ENCODE measurements at places on chromosomes 13 and 19. TPM values are rescaled to one million over a fixed set of nuclear protein-coding genes. Genes with fewer than 3 reads are reported as not detected.
A peak's percentile ranks its signal among the peaks of the same experiment; 100 is the strongest.

GRCh38 chr19:10603084-10603872, 16.2 kb upstream of the AP1M2 start:
- H3K27me3 ChIP-seq = no peaks in the 10 kb centered on the region
- peak; percentile 66 for DNase-seq
- H3K27ac ChIP-seq = peak overlapping the region; percentile 100
- peaks cover 20% of the 10 kb centered on the region for H3K4me1 ChIP-seq
- H3K36me3 ChIP-seq = peaks cover 9% of the 10 kb centered on the region

Gene CFAP97D2
- total RNA-seq = 0.27 TPM

Gene DLL3
- not detected for total RNA-seq

- no peak for DNase-seq
- no peaks in the 10 kb centered on the region for H3K27me3 ChIP-seq
- no peaks in the 10 kb centered on the region for H3K36me3 ChIP-seq
Observed at GRCh38 chr19:10226376-10227025, 4.6 kb downstream of the S1PR2 start.

DNA sequence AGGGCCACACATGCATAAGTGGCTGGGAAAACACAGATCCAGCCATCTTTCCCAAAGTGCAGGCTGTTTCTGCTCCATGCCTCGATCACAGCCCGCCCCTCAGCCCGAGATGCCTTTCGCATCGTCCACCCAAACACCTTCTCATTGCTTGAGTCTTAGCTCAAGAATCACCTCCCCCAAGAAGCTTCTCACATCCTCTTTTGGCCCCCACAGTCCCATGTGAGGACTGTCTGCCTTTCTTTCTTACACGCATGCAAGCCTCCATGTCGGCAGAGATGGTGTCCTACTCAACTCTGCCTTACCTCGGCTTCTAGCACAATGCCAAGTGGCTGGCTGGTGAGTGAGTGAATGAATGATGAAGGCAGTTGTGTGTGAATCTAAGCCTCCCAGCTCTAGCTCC, 18.1 kb upstream of the GSX1 start:
- no peak overlapping the region for H3K4me3 ChIP-seq
- H3K27ac ChIP-seq = no peak overlapping the region
- no peak for DNase-seq
- no peaks in the 10 kb centered on the region for H3K36me3 ChIP-seq
- H3K4me1 ChIP-seq = no peaks in the 10 kb centered on the region
- no peaks in the 10 kb centered on the region for H3K27me3 ChIP-seq

GRCh38 chr19:57841122-57841763, 8.4 kb upstream of the ZNF587 start:
- no peak overlapping the region for H3K27ac ChIP-seq
- no peak overlapping the region for H3K4me3 ChIP-seq
- H3K36me3 ChIP-seq = no peaks in the 10 kb centered on the region
- H3K27me3 ChIP-seq = no peaks in the 10 kb centered on the region
- no peak for DNase-seq
- no peaks in the 10 kb centered on the region for H3K4me1 ChIP-seq

DNA sequence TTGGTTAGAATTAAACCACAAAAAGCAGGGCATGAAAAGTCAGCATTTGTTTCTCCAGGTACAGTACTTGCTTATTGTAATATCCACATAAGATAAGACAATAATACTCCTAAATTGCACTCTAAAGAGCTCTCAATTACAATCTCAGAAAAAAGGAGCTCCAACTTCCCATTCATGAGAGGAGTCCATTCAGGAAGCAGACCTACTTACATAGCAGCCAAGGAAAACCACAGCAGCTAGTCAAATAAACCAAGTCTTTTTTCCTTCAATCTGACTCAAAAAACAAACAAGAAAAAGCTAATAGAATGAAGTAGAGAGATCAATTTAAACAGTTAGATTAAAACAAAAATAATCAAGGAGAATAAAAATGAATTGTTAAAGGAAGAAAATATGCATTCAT, 885.2 kb upstream of the SLITRK6 start:
- no peaks in the 10 kb centered on the region for H3K27me3 ChIP-seq
- H3K4me3 ChIP-seq = no peak overlapping the region
- no peak for DNase-seq
- no peaks in the 10 kb centered on the region for H3K36me3 ChIP-seq

GRCh38 chr13:36148446-36148845, 17.3 kb upstream of the DCLK1 start:
- no peaks in the 10 kb centered on the region for H3K27me3 ChIP-seq
- no peaks in the 10 kb centered on the region for H3K36me3 ChIP-seq
- H3K27ac ChIP-seq = no peak overlapping the region
- no peak for DNase-seq
- no peak overlapping the region for H3K4me3 ChIP-seq

GRCh38 chr19:55622242-55622969, 2.0 kb downstream of the ZNF784 start:
- peaks cover 27% of the 10 kb centered on the region for H3K4me1 ChIP-seq
- H3K27ac ChIP-seq = no peak overlapping the region
- H3K36me3 ChIP-seq = peaks cover 11% of the 10 kb centered on the region

DNA sequence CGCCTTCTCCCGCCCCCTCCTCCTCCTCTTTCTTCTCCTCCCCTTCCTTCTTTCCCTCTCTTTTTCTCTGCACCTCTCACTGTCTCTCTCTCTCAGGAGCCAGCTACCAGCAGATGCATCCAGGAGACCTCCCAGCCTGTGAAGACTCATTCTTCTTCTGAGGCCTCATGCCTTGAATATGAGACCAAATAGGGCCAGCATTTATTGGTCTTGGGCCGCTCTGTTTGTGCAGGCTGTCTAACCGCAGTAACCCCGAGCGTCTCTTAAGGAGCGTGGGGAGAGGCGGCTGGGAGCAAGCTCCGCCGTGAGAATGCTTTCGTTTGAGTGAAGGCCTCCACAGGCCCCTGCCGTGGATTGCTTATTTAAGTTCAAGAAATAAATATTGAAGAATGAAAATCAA, 167.0 kb downstream of the NUFIP1 start:
- no peaks in the 10 kb centered on the region for H3K4me1 ChIP-seq
- no peak overlapping the region for H3K4me3 ChIP-seq
- no peaks in the 10 kb centered on the region for H3K27me3 ChIP-seq
- no peaks in the 10 kb centered on the region for H3K36me3 ChIP-seq
- no peak overlapping the region for H3K27ac ChIP-seq

GRCh38 chr13:19657872-19658591, 24.6 kb downstream of the MPHOSPH8 start:
- H3K27me3 ChIP-seq = no peaks in the 10 kb centered on the region
- no peak for DNase-seq
- no peaks in the 10 kb centered on the region for H3K4me1 ChIP-seq
- H3K27ac ChIP-seq = no peak overlapping the region
- H3K4me3 ChIP-seq = no peak overlapping the region

DNA sequence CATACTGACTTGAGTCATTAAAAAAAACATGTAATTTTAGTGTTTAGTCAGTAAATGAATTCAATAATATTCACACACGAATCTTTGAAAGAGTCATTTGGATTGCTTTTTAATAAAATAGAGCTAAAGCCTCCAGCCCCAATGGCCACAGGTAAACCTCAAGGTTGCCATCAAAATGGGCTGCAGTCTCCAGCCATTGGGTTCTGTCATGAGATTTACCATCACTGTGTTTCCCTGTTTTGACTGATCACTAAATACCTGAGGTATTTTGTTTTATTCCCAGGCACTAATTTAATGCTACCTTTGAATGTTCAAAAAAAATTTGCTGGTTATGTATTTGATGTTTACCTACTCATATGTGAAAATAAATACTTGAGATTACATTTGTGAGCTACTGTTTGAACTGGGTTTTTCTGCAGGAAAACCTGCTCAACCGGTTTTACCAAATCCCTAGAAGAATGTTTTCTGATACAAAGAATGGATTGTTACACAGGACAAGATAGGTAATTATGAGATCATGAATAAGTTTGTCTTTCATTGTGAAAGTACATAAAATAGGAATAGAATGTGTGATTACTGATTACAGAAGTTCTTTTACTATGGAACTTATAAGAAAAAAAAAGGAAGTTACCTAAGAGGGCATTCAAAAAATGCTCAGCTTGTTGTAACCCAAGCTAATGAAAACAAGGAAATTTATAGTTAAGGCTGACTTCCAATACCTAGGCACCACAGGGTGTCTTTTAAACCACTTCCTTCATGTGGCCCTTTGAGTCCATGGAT, 391.3 kb downstream of the EFNB2 start:
- H3K4me1 ChIP-seq = no peaks in the 10 kb centered on the region
- H3K4me3 ChIP-seq = no peak overlapping the region

Gene TMPRSS9
- not detected for total RNA-seq

DNA sequence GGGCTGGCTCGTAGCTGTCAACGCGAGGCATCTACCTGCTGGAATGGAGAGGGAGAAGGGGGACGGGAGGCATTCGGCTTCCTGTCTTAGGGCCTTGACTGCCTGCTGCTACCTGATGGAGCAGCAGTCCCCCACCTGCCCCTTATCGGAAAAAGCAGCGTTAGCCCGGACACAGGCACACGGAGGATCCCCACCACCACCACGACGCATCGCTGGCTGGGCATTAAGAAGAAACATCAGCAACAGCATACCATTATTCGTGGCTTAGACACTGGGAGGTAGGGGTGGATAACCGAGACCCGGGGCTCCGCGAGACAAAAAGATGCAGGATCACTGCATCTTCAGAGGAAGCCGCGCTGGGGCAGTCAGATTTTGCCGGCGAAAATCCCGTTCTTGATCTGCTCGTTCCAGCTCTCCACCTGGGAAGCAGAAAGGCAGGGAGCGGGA, 1.1 kb downstream of the COX6B2 start:
- peak; percentile 20 for DNase-seq
- H3K4me1 ChIP-seq = peaks cover 10% of the 10 kb centered on the region
- no peaks in the 10 kb centered on the region for H3K36me3 ChIP-seq
- H3K4me3 ChIP-seq = peak overlapping the region; percentile 48

DNA sequence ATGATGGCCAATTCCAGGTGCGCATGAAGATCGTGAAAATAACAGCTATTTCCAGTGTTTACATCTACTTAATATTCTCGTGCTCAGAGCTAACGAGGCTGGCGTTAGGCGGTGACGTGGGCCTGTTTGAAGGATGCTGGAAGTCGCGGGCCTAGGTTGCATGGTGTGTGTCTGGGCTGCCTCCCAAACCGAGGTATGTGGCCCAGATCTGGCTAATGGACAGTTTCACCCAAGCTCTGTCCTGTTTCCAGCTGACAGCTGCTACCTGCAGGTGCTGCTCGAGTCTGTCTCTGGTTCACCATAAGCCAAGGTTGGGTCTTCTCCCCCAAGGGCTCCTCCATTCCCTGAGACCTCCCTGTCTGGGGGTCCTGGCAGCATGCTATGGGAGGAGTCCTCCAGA, 40.5 kb upstream of the KCTD15 start:
- H3K4me3 ChIP-seq = no peak overlapping the region
- H3K27me3 ChIP-seq = no peaks in the 10 kb centered on the region
- H3K36me3 ChIP-seq = no peaks in the 10 kb centered on the region
- DNase-seq = no peak
- H3K27ac ChIP-seq = no peak overlapping the region
- H3K4me1 ChIP-seq = no peaks in the 10 kb centered on the region

DNA sequence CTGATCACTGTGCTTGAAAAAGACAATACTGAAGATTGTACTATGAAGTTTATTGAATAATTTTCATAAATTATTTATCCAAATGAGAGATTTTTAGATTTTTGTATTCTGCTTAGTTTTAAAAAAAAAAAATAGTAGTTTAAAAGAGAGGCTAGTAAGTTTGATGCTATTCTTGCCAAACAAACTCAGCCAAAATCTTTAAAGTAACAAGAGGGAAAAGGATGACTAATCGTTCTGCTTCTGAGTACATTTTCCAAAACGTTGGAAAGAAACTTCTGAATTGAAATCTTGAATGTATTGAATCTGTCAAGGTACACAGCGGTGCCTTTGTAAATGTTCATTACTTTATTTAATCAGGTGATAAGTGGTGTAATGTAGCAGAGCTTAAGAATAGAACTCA, 34.4 kb downstream of the NUP58 start:
- DNase-seq = no peak
- no peak overlapping the region for H3K27ac ChIP-seq
- H3K4me1 ChIP-seq = no peaks in the 10 kb centered on the region
- H3K4me3 ChIP-seq = no peak overlapping the region
- H3K27me3 ChIP-seq = no peaks in the 10 kb centered on the region

DNA sequence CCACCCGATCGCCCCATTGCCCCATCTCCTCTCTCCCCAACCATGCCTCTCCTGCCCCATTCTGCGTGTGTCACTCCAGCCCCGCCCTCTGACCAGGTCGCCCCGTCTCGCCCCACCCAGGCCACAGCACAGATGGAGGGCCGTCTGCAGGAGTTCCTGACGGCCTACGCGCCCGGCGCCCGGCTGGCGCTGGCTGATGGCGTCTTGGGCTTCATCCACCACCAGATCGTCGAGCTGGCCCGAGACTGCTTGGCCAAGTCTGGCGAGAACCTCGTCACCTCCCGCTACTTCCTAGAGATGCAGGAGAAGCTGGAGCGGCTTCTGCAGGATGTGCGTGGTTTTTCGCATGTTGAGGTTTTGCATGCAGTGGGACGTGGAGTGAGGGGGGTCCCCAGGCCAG, 26.2 kb downstream of the MAST3 start:
- H3K36me3 ChIP-seq = peaks cover 13% of the 10 kb centered on the region
- no peaks in the 10 kb centered on the region for H3K27me3 ChIP-seq
- DNase-seq = no peak
- H3K4me3 ChIP-seq = no peak overlapping the region

Gene MAB21L1
- total RNA-seq = not detected

GRCh38 chr13:107421028-107421427, 794.3 kb downstream of the LIG4 start:
- H3K4me3 ChIP-seq = no peak overlapping the region
- H3K4me1 ChIP-seq = no peaks in the 10 kb centered on the region
- no peak overlapping the region for H3K27ac ChIP-seq
- H3K36me3 ChIP-seq = no peaks in the 10 kb centered on the region

DNA sequence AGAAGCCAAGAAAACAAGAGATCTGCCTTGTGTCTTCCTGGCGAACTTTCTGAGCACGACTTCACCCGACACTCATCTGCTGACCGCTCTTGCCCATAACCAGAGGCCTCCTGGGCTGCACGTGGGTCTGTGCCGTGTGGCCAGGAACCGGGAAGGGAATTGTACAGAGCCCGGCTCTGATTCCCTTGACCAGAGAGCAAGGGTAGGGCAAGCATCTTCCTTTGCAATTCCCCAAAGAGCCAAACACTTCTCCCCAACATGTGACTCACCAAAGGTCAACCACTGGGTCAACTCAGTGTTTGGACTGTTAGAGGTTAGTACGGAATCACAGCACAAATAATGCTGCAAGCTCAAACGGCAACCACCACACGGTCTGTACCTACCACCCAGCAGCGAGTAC, 48.9 kb downstream of the KLF2 start:
- DNase-seq = no peak
- H3K4me1 ChIP-seq = peaks cover 92% of the 10 kb centered on the region
- no peaks in the 10 kb centered on the region for H3K27me3 ChIP-seq
- no peaks in the 10 kb centered on the region for H3K36me3 ChIP-seq
- peak overlapping the region; percentile 31 for H3K4me3 ChIP-seq

- no peak overlapping the region for H3K4me3 ChIP-seq
- no peaks in the 10 kb centered on the region for H3K4me1 ChIP-seq
- DNase-seq = no peak
- H3K27ac ChIP-seq = no peak overlapping the region
- no peaks in the 10 kb centered on the region for H3K36me3 ChIP-seq
Observed at GRCh38 chr13:31208559-31209122, 8.9 kb downstream of the B3GLCT start.

- H3K36me3 ChIP-seq = peaks cover 30% of the 10 kb centered on the region
- H3K27me3 ChIP-seq = no peaks in the 10 kb centered on the region
- no peak overlapping the region for H3K27ac ChIP-seq
- DNase-seq = no peak
- no peak overlapping the region for H3K4me3 ChIP-seq
Observed at GRCh38 chr13:39023761-39024160, 14.1 kb downstream of the PROSER1 start.

Gene CEACAM20
- not detected for total RNA-seq

All from naive thymus-derived CD4-positive, alpha-beta T cell (primary cell).